ENCODE measurements at places on chromosomes 6 and 20.

DNA sequence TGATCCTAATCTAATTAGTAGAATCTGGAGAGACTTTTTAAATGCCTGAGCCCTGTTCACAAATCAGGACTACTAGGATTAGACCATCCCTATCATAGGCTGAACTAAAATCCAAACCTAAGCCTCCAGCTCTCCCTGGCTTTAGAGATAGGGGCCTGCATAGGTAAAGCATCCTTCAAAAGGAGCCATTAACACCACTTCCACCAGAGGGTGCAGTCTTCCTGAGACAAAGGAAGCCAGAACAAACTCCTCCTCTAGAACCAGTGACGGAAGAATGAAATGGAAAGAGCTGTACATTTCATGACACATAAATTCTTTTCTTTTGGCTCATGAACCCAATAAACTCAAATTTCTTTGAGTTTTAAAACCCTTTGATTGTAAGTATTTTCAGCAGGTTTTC lies 291.2 kb upstream of the ADGRB3 start:
- DNase-seq = peak; percentile 54

- DNase-seq = no peak
Observed at GRCh38 chr6:25341203-25341552, 62.0 kb downstream of the CARMIL1 start.

- peak; percentile 20 for DNase-seq
Observed at GRCh38 chr20:46400828-46401477, 5.5 kb downstream of the ELMO2 start.

DNA sequence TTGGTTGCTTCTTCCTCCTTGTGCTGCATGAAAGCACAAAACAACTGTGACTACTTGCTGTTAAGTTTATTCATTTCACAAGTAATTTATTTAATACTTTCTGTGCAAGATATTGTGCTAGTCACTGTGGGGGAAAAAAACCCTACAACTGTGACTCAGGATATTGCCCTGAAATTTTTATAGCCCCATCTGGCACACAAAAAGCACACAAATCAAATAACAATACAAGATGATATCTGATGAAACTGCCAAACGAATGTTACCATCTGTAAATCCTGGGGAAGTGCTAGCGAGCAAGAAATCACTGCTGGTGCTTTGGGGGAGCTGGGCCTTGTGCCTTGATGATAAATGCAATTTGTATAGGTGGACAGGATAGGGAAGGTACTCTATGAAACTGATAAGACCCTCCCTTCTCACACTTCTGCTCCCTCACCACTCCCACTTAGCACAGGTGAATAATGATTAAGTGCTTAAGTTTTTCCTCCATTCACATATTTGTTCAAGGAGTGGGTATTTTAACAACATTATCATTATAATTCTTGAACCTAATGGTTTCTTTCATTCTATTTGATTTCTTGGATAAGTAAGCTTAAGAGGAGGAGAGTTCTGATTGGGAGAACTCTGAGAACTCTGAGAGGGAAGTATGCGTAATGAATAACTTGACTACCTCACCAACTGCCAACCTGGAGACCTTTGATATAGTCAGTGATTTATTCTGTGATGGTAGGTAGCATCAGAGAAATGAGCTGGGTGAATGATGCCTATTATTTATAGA lies 115.3 kb downstream of the RTN4IP1 start:
- no peak for DNase-seq

GRCh38 chr6:11681770-11682169 lies 96.8 kb downstream of the ADTRP start:
- DNase-seq = no peak

DNA sequence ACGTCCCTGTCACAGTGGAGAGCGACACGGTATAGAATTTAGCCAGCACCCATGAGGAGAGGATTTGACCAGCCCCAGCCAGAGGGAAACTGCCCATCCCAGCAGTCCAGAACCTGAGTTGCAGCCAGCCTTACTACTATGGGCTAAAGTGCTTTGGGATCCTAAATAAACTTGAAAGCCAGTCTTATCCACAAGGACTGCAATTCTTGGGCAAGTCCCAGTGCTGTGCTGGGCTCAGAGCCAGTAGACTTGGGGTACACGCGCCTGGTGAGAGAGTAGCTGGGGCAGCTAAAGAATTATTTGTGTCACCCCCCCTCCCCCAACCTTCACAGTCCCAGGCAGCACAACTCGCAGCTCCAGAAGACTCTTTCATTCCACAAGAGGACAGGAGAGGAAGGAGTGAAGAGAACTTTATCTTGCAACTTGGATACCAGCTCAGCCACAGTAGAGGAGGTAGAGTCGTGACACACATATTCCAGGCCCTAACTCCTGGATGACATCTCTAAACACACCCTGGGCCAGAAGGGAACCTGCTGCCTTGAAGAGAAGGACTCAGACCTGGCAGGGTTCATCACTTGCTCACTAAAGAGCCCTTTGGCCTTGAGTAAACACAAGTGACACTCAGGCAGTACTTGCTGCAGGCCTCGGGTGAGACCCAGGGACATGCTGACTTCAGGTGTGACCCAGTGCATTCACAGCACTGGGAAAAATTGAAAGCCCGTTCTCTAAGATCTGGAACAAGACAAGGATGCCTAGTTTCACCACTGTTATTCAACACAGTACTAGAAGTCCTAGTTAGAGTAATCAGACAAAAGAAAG lies 100.3 kb downstream of the REV3L start:
- no peak for DNase-seq

DNA sequence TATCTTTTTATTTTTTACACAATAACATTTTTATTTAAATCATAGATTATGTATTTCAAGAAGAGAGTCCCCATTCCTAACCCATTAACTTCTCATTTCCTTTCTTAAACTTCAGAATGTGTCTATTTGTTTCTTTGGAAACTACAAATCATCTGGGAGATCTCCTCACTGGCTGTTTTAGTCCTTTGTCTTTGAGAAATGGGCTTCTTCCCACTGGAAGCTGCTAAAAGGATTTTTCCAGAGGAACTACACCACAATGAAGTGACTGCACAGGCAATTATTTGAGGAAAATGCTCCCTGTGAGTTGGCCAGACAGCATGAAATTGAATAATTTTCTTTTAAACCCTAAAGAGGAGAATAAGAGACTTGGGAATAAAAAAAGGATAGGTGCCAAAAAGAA lies 119.1 kb downstream of the TENT5A start:
- no peak for DNase-seq

DNA sequence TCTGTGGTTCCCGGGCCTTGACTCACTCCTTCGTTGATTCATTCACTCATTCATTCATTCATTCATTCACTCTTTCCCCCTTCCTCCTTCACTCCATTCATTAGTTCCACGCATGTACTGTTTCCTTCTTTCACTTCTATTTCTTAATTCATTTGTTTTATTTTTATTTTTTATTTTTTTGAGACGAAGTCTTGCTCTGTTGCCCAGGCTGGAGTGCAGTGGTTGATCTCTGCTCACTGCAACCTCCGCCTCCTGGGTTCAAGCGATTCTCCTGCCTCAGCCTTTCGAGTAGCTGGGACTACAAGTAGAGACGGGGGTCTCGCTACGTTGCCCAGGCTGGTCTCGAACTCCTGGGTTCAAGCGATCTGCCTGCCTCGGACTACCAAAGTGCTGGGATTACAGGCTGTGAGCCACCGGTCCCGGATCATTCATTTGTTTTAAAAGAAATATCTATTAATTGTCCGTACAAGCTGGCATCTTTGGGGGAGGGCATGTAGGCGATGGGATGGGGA lies 427 bp upstream of the NFKBIE start:
- no peak for DNase-seq

DNA sequence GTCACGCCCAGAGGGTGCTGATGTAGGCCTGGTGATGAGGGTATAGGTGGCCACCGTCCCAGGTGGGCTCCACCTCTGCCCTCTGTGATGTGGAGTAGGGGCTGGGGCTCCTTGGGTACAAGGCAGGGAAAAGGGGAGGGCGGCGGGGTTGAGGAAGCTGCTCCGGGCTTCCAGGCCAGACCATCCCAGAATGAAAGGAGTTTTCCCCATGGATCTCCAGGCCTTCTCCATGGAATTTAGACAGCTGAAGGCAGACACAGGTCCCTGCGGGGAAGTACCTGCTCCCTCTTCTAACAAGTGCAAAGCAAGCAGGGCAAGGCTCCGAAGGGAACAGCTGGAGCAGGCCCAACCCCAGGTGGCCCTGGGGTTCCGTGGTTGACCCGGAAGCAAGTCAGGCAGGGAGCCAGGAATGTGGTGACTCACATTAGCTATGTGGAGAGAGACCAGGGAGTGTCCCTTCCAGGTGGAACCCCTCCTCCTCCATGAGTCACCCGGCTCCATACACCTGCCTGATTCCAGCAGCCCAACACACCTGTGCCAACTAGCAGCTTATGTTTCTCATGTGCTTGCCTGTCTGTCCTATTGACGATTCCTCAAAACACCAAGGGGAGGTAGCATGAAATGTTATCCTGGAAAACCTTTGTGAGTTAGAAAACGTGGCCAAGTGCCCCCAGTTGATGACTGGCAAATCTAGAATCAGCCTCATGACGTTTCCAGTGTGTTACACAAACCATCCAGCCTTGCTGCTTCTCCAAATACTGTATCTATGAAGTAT lies 59.7 kb upstream of the SNX9 start:
- DNase-seq = peak; percentile 12

DNA sequence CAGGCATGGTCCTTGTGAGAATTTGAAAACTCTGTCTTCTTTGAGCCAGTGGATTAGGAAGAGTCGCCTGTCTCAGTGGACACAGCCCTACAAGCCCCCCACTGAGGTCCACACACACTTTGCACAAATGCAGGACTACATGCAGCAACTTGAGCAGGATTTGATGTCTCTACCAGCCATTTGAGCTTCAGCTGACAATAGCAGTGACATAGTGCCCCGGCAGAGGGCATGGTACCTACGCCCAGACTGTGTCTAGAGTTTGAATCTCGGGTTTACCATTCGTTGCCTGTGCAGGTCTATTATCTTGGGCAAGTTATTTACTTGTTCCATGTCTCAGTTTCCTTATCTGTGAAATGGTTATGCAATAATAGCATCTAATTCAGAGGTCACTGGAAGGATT lies 580.1 kb downstream of the TFAP2B start:
- DNase-seq = no peak

DNA sequence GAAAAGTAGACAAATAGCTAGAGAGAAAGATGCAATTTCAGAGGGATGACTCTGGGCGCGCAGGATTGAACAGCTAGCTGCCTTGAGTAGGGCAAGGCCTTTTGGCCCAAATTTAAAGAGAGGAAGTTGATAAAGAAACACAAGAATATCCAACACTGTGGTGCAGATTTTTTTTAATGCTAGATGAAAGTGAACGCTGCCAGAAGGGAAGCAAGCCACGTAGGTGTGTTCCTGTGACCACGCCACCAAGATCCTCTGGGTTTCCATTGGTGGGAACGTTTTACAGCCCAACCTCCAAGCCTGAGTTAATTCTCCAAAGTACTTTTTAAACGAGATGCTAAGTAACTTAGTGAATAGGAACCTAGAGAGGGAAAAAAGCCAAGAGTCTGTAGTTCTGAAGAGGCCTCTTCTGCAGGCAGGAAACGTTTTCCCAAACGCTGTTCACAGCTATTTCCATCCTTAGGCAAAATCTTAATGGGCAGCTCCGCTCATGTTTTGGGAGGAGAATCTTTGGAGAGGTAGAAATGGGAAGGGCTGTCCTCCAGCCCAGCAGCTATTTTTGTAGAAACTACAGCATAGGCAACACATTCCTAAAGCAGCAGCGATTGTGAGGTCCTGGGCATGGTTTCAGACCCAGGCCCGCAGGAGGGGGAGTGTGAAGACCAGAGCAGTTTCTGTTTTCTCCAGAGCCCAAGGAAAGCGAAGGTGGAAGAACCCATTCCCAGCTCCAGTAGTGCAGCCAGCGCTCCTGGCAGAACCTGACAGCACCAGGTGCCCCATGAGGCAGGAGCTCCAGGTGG lies 8.2 kb downstream of the LY86 start:
- DNase-seq = no peak

GRCh38 chr6:140499607-140500006 lies 1125.2 kb upstream of the CITED2 start:
- no peak for DNase-seq

- no peak for DNase-seq
Observed at GRCh38 chr20:44208165-44208564, 2.4 kb downstream of the OSER1 start.

DNA sequence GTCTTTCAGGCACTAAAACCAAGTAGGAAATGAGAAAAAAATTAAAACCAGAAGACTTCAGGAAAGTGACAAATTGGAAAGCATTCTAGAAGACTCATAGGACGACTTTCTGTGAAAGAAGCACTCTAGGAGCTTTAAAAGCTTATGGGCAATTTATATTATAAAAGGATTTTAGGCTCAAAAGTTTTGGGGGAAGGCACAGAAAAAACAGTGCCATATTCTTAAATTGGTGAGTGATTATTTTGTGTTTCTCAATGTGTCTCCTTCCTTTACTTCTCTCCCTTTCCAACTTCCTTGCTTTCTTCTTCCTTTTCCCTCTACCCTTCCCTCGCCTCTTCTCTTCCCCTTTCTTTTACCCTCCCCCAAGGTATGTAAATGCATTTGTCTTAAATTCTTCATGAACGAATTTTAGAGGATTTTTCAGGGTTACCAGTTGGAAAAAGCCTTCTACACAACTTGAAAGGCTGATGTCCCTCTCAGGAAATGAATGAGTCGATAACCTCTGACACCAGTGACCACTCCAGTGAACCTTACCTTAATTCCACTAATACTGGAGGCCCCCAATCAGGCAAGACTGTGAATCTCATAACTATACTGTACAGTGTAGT lies 2.6 kb upstream of the LIN28B start:
- no peak for DNase-seq

- no peak for DNase-seq
Observed at GRCh38 chr6:109121411-109121810, 26.1 kb downstream of the CEP57L1 start.

GRCh38 chr20:48571949-48572847 lies 255.6 kb downstream of the PREX1 start:
- DNase-seq = no peak

GRCh38 chr6:132466952-132467351 lies 46.0 kb downstream of the STX7 start:
- peak; percentile 0 for DNase-seq

DNA sequence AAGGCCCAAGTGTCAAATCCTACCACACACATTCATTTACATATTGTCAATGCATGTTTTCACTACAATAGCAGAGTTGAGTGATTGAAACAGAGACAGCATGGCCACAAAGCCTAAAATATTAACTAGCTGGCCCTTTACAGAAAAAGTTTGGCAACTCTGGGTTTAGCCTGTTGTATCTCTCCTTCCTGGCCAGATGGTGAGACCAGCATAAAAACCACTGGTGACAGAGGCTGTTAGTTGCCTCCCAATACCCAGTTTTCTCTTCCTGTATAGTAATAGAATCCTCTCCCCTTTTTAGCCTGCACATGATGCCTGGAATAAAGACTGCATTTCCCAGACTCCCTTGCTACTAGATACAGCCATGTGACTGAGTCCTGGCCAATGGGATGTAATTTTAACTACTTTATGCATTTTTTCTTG lies 100.0 kb upstream of the TAB2 start:
- DNase-seq = peak; percentile 82

GRCh38 chr6:148317739-148318138 lies 24.9 kb upstream of the SASH1 start:
- DNase-seq = no peak

DNA sequence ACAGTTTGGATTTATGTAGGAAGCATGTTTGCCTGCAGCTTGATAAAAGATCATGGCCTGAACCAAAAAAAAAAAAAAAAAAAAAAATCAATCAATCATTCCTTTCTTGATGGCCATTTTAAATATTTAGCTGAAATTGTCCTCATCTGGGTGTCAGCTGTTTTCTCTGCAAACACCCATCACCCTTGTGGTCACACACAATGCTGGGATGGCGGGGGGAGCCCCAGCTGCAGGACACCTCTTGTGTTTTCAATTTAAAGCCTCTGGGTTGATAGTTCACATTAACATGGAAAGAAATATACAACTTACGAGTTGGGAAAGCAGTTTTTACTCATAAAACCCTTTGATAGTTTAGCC lies 160.4 kb downstream of the ZFP64 start:
- no peak for DNase-seq

GRCh38 chr20:24518515-24518914 lies 49.1 kb downstream of the SYNDIG1 start:
- no peak for DNase-seq
